Activated T-helper 9 cell treated with anti-CD3 and anti-CD28 coated beads, Interleukin-2, amount 50 U/mL, for 16 hours (primary cell): ENCODE measurements at places on chromosomes 7 and 10.

DNA sequence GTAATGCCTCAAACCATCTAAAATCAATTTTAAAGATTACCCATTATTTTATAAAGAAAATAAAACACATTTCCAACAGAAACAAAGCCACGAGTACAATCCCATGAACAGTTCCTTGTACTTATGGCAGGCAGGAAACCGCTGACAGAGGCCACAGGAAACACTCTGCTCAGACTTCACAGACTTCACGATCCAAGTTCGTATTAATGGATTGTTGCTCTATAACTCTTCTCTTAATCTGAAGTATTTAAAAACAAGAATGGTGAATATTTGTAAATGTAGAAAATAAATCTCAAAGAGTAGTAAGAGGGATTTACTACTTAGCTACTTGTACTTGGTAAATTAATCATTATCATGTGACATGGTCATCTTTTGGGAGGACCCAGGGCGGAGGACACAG is 78.3 kb downstream of the SNX10 start:
- DNase-seq, result no peak

GRCh38 chr7:39987641-39988347 is 37.7 kb downstream of the CDK13 start:
- no peak for DNase-seq

DNA sequence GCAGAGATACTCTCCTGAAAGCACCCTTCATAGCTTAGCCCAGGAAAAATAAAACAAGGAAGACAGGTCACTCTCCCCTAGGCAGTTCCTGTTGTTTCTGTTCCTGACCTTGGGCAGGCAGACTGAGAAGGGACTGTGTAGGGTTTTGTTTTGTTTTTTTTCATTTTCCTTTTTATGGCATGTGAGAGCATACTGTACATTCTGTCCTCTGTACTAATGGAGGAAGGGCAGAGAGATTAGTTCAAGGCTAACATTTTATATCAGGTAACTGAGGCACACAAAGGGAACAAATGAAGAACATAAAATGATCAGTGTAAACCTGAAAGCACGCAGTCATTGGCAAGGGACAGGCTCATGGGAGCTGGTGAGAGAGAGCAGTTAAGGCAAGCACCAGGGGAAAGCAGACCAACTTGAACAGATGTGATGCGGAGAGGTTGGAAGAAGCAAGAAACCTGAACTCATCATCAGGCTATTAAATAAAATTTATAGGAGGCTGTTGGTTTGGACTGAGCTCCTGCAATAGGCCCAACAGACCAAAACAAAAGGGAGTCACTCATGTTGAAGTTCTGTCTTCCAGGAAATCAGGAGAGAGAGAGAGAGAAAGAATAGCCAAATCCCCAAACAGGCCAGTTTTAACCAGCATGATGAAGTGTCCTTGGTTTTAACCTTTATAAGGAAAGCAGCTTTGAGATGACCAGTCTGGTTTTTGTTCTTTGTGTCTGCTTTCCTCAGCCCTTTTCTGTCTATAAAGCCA is 34.1 kb upstream of the PDCD4 start:
- no peak for DNase-seq

DNA sequence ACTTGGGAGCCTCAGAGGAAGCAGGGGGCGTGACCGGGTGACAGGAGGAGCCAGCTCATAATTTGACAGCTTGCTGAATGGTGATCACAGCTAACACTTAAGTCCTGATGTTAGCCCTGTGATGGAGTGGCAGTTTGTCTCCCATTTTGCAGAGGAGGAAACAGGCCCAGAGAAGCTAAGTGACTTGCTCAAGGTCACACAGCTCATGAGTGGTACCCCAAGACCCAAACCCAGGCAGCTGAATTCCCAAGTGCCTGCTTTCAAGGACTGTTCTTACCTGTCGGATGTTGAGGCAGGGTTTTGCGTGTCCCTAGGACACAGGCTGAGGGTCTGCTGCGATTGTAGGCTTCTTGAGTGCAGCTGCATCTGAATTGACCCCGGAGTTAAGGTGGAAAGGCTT is 51.7 kb downstream of the PALD1 start:
- no peak for DNase-seq

- DNase-seq, result peak; percentile 48
Measured at GRCh38 chr10:73997461-73997786, 492 bp upstream of the VCL start.
